ENCODE measurements at places on chromosomes 5 and 9. TPM values are rescaled to one million over a fixed set of nuclear protein-coding genes. Genes with fewer than 3 reads are reported as not detected.

The POU4F3 gene
- not detected for total RNA-seq

The IL13 gene
- not detected for total RNA-seq

The PCDHGA4 gene
- total RNA-seq = 7.3 TPM

The NUTM2F gene
- total RNA-seq = not detected

The PDGFRB gene
- 341 TPM for total RNA-seq

The FBN2 gene
- 81.6 TPM for total RNA-seq

The PDZD2 gene
- 0.97 TPM for total RNA-seq

The IFNA13 gene
- total RNA-seq = not detected

The CSF1R gene
- total RNA-seq = under 0.01 TPM

The BRD3 gene
- 3.5 TPM for total RNA-seq

The CDH10 gene
- total RNA-seq = 0.97 TPM

The TXNDC8 gene
- not detected for total RNA-seq

The CDC14B gene
- 13.2 TPM for total RNA-seq

The CENPH gene
- total RNA-seq = 11.9 TPM

The PCDHB10 gene
- total RNA-seq = under 0.01 TPM

The SPATA31A3 gene
- total RNA-seq = not detected

The IRX4 gene
- total RNA-seq = not detected

The PCDHA13 gene
- under 0.01 TPM for total RNA-seq

The PSMD5 gene
- total RNA-seq = 50.1 TPM

The LCN15 gene
- not detected for total RNA-seq

The SLIT3 gene
- total RNA-seq = 0.64 TPM

The WASHC1 gene
- 3.0 TPM for total RNA-seq

The CFAP77 gene
- total RNA-seq = not detected

The MEIKIN gene
- total RNA-seq = not detected

The PLPP1 gene
- 97.6 TPM for total RNA-seq

The PCDHGC5 gene
- total RNA-seq = 2.6 TPM

The C9 gene
- not detected for total RNA-seq

The LMX1B gene
- not detected for total RNA-seq

The CDH9 gene
- total RNA-seq = not detected

The SPATA6L gene
- total RNA-seq = 0.64 TPM

The PCDHA1 gene
- total RNA-seq = under 0.01 TPM

The SNAPC3 gene
- total RNA-seq = 40.9 TPM

The THBS4 gene
- total RNA-seq = under 0.01 TPM

The GM2A gene
- 18.7 TPM for total RNA-seq

The FBP2 gene
- not detected for total RNA-seq

The GPR150 gene
- total RNA-seq = 0.43 TPM

The NRARP gene
- total RNA-seq = 0.32 TPM

The FAM221B gene
- not detected for total RNA-seq

The SLC36A3 gene
- total RNA-seq = not detected

The PTRH1 gene
- 11.7 TPM for total RNA-seq

The SPATA31C2 gene
- total RNA-seq = under 0.01 TPM

The DBH gene
- not detected for total RNA-seq

The NTNG2 gene
- 1.9 TPM for total RNA-seq

The CDKN2A gene
- total RNA-seq = 32.5 TPM

The PCDHA5 gene
- total RNA-seq = under 0.01 TPM

The HINT1 gene
- 183 TPM for total RNA-seq

The HK3 gene
- not detected for total RNA-seq

The IL17B gene
- total RNA-seq = not detected

The MYORG gene
- 0.64 TPM for total RNA-seq

The PCDHA9 gene
- under 0.01 TPM for total RNA-seq

The ORM2 gene
- total RNA-seq = not detected

The SPAG8 gene
- total RNA-seq = 0.86 TPM

The FAM151B gene
- 8.6 TPM for total RNA-seq
